ENCODE measurements at places on chromosomes 3 and 15.

DNA sequence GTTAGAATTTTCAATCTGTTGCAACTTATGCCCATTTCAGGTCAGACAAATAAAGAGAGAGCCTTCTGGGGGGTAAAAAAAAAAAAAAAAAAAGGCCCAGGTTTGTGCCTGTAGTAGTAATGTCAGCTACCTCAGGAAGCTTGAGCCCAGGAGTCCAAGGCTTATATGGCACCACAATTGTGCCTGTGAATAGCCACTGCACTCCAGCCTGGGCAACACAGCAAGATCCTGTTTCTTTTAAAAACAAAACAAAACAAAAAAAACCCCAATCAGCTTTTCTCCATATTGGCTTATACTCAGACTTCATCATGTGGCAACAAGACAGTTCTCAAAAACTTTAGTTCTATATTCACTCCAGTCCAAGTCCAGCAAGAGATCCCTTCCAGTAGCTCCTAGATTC is 8.4 kb upstream of the LRRFIP2 start:
- no peak for DNase-seq

GRCh38 chr3:107100137-107100536 is 277.1 kb upstream of the CCDC54 start:
- no peak for DNase-seq

GRCh38 chr3:130490241-130490640 is 26.7 kb upstream of the COL6A6 start:
- DNase-seq = no peak

DNA sequence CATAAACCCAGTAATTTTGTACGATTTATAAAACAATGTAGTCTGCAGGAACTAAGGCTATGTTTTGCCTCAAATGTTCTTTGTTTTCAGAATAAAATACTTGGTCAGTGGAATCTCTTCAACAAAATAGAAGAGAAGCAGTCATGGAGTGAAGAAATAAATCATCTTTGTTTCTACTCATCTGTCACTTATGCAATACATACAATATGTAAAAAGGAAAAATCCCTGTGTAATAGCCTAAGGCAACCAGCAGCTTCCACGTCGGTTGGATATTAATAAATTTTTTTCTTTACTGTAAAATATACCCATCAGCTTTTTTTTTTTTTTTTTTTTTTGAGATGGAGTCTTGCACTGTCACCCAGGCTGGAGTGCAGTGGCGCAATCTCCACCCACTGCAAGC is 5.2 kb upstream of the WDR5B start:
- DNase-seq = no peak

DNA sequence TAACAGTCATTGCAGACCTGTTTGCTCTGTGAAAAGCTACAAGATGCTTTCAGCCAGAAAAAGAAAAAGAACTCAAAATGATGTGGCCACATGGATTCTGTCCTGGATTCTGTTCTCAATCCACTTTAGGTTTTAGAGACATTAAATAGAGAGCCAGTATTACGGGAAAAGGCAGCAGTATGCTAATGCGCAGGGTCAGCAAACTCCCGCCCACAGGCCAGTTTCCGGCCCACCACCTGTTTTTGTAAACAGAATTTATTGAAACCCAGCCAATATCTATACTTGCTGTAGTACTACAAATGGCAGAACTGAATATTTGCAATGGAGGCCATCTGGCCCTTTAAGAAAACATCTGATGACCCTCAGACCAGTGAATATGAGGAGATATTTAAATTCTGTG is 416.1 kb downstream of the ERC2 start:
- DNase-seq = no peak

DNA sequence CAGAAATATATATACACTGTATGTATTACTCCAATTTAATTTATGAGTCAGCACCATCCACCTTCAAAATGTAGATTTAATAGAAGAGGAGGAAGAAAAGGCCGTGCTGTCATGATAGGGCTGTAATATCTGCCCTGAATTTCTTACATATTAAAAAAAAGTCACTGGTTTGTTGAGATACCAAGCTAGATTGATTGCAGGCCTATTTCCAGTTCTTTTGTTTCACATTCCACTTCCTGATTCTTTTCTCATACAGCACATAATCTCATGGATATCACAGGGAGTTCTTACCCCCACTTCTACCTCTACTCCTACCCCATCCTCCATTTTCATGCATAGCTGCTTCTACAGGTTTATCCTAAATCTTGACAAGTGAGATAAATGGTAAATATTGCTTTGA is 290.3 kb downstream of the ZBTB20 start:
- no peak for DNase-seq

DNA sequence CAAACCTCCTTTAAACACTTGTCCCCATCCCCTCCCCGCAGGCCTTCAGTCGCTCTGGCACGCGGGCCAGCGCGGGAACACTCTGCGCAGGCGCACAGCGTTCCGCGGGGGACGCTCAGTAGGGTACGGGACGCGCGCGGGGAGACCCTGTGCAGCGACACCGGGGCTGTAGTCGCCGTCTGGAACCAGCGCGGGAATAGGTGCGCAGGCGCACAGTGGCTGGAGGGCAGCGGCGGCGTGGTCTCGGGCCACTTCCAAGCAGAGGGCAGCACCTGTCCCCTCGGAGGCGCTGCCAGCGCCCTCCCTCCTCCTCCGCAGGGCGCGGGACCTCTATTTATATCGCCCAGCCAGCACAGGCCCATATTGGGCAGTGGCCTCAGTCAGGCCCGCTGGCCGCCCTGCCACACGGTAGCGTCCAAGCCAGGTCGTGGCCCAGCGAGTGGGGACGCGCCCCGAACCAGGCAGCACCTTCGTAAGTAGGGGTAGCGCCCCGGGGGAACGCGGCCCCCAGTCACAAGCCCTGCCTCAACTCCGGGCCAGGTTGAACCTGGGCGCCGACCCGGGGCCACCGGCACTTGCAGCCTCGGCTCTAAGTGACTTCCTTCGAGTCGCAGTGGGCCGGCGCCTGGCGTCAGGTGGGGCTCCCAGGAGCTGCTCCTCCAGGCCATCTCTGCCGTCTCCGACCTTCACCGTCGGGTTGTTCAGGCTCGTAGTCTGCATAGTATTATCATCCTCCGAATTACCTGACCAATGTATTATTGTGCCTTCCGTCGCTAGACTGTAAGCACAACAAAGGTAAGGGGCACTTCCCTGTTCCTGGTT is at the start of gene KBTBD12:
Gene KBTBD12, plus strand, starts transcription at position 118 of the 822 bp plus-strand sequence. CDS start 7,830 bp downstream, outside the sequence.
- DNase-seq = no peak

DNA sequence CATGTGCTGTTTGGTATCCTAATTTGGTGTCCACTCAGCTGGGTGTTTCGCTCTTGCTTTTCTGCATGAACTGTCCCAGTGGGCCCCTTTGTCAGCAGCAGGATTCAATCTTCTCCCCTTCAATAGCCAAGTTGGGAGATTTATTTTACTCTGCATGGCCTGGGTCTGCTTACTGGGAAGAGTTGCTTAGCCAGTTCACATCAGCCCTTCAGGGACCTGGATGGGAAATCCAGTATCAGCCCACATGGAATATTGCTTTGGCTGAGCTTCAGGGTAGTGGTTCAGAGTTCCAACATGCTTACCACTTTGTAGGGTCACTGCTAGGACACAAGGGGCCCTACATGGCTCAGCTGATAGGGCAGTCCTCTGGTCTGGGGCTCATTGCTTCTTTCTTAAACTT is 93.0 kb upstream of the BOC start:
- no peak for DNase-seq

GRCh38 chr3:84991422-84991900 is 32.7 kb downstream of the CADM2 start:
- DNase-seq = no peak

DNA sequence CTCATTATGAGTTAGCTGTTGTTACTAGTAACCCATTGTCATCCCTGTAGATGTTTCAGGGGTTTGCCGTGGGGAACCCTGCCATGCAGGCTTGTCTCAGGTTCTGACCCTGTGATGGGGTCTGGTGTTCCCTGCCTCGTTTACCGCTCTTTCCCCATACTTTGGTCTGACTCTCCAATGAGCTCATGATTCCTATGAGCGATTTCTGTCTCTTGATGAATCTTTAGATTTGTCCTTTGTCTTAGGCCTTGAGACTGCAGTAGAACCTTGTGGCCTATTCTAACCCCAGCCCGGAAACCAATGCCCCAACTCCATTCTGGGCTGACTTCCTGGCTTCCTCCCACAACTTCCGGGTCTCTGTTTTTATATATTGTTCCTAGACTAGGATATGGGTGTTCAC is 11.3 kb upstream of the IQGAP1 start:
- DNase-seq = peak; percentile 80

GRCh38 chr3:184133840-184134745 is 1.1 kb upstream of the EIF2B5 start:
- peak; percentile 48 for DNase-seq

GRCh38 chr3:127028781-127029657 is 46.1 kb downstream of the PLXNA1 start:
- DNase-seq = no peak

GRCh38 chr15:89841306-89841705 is 26.7 kb upstream of the ANPEP start:
- no peak for DNase-seq

DNA sequence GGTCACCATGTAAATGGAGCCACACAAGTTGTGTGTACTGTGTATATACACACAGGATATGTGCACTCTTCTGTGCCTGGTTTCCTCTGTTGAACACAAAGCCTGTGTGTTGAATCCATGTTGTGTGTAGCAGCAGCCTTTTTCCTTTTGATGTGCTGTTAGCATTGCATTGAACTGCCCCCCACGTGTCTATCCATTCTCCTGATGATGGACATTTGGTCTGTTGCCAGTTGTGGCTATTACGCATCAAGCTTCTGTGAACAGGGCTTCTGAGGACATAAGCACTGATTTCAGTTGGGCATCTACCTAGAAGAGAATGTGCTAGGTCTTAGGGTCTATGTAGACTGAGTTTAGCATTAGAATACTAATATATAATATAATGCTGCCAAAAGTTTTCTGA is 77.4 kb downstream of the LSM3 start:
- DNase-seq = no peak

GRCh38 chr3:20569310-20569709 is 383.3 kb upstream of the SGO1 start:
- DNase-seq = no peak

DNA sequence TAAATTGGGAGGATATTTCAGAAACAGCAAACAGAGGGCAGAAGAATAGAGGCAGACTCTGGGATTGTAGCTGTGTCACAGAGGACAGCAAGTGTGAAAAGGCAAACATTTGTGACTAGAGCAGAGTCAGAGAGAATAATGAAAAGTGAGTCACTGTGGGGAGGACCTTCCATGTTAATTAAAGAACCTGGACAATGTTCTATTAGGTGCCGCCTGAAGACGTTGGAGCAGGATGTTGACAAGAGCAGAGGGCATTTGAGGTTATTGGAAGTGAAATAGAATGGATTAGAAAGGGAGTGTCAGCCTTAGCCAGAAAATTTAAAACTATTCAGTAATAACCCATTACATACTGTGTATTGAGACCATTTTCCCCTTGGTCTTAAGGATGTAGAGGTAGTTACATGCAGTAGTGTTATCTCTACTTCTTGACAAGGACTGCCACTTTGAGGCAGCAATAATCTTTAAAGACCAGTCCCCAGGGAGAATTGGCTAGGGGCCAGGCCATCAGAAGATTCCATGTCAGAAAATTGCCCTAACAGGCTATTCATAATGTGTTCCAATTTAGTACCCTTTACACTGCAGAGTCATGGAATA is 5.8 kb downstream of the ACKR2 start:
- DNase-seq = no peak

GRCh38 chr3:171640520-171641412 is 169.5 kb downstream of the PLD1 start:
- DNase-seq = no peak

GRCh38 chr3:114344492-114344891 is 50.7 kb downstream of the TIGIT start:
- DNase-seq = no peak

DNA sequence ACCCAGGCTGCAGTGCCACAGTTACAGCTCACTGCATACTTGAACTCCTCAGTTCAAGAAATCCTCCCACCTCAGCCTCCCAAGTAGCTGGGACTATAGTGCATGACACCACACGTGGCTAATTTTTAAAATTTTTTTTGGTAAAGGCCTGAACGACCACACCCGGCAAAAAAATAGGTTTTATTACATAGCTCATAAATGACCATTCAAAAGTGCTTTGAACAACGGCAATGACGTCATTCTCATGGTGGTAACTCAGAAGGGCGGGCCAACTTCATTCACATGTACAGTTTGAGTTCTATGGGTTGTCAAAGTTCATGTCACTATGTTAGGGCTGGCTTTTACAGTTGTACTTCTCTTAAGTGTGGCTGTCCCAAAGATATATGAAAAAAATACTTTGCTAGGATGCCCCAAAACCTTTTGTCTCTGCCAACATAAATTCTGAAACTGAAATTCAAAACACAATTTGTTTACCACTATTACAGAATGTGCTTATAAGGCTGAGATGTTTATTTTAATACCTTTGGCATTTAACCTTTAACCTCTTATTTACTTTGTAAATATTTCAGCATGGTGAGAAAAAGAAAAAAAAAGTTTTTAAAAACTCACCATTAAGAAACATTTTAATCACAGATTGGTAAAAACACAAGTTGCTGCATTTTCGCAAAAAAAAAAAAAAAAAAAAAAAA is 6.2 kb downstream of the MYO1E start:
- DNase-seq = no peak

- no peak for DNase-seq
Observed at GRCh38 chr15:67063689-67064606, 1.5 kb upstream of the SMAD3 start.

DNA sequence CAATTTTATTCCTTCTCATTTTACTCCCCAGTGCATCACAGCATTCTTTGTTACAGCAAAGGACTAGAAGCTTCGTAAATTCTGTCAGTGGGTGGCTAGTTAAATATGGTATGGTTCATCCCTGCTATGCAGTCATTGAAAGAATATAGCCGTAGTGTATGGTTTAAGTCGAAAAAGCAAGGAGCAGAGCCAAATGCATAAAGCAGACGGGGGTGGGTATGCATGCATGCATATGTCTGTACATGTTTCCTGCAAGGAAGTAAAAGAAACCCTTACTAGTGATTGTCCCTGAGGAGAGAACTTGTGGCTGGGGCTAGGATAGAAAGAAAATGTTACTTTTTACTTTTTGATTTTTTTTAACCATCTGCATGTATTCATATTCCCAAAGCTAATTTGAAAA is 19.9 kb downstream of the RBP2 start:
- DNase-seq = no peak

- DNase-seq = no peak
Observed at GRCh38 chr3:25480811-25481210, 52.7 kb downstream of the RARB start.

DNA sequence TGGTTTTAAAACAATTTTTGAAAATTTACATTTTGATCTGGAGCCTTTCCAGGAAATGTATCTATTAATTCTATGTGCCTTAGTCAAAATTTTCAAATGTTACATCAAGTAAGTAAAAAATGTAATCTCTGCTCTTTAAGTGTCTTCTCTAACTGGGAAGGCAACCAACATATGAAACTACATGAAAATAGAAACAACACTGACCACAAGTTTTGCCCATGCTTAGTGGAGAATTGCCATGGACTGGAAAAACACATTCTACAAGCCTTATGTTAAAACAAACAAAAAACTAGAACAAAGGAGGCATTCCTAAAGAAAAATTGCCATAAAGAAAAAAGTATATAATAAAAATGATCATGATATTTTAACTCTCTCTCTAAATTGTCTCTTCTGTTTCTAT is 75.9 kb upstream of the SPRED1 start:
- no peak for DNase-seq

- DNase-seq = no peak
Observed at GRCh38 chr3:10251006-10251405, 2.7 kb downstream of the TATDN2 start.
